ENCODE measurements at places on chromosomes 7 and 10.

DNA sequence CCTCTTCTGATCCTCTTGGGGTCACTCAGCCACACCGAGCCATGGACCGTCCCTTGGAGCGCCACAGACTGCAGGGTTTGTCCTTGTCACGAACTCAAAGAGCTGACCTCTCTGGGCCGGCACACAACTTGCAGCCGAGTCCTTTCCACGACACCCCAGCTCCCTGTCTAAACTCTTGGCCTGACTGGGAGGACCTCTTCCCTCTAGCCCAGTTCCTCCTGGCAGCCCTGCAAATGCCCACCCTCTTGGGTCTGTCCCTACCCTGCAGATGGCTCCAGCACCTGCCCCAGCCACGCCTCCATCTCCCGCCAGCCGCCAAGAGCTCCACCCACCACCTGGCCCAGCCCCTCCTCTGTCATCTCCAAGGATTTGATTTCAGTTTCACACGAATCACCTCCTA is 339.2 kb downstream of the DNAJB6 start:
- no peak for DNase-seq

- no peak for DNase-seq
Measured at GRCh38 chr10:45152726-45153125, 152.0 kb downstream of the ZNF22 start.

DNA sequence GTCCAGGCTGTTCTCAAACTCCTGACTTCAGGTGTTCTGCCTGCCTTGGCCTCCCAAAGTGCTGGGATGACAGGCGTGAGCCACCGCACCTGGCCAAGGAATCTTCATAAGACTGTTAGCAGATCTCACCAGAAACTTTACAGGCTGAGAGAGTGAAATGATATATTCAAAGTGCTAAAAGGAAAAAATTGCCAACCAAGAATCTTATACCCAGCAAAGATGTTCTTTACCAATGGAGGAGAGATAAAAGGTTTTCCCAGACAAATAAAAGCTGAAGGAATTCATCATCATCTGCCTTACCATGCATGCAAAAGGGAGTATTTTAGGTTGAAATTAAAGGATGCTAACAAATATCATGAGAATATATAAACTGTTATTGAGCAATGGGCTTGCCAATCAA is 23.6 kb downstream of the GIMAP7 start:
- DNase-seq, result no peak

GRCh38 chr7:54355842-54356241 is 186.3 kb upstream of the VSTM2A start:
- DNase-seq, result no peak

GRCh38 chr10:75899816-75900390 is 468.5 kb downstream of the LRMDA start:
- DNase-seq, result no peak

DNA sequence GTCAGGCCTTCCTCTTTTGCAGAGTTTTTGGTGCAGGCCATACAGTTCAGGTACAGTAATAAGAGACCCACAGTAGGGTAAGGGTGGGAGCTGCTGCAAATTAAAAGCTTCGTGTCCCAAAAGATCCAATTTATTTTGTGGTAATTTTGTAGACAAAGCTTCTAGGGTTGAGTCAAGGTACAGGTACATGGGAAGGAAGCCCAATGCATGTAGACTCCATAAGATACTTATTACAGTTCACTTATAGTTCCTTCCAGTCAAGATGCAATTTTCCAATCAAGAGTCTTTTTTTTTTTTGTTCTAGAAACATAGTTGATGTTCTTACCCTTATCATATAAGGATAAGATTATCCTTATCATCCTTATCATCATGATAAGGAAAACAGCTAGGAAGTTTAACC is at the start of gene TAS2R4:
TSS of gene TAS2R4 (plus strand) at position 301 of the 400 bp plus-strand sequence. CDS start 1,815 bp downstream, outside the sequence.
- DNase-seq, result no peak

DNA sequence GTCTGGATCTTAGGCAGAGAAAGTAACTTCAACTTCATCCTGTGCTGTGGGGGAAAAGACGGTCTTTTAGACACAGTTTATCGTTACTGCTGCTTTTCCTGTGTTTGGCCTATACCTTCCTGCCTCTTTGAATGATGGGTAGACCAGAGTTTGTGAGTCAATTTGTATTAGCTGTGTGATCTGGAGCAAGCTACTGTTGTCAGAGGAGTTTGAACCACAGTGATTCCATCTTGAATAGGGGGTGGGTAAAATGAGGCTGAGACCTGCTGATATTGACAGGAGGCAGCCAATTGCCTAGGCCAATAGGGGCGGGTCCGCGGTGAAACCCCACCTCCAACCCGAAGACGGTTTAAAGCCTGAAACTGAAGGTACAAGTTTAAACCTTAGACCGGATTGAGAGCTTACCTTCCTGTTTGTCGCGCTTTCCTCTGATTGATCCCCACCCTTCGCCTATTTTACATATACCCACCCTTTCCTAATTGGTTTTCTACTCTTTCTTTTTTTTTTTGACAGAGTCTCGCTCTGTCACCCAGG is 35.8 kb upstream of the EIF4H start:
- no peak for DNase-seq

DNA sequence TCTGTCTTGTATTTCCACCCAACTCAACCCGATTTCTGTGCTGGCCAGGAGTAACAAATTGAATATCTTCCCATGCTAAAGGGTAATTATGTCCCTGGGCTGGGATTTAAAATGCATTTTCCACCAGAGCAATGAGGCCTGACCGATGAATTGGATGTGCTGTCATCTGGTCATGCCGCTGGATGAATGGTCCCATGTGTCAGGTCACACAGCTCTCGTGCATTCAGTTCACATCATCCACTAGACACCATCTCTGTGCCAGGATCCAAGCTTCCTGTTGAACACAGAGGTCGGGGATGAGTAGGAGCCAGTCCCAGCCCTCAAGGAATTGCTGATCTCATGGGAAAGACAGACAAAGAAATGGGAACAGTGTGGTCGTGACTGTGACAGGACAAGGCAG is 200.8 kb downstream of the ADRA2A start:
- DNase-seq, result no peak

GRCh38 chr7:29170781-29171180 is 23.8 kb upstream of the CHN2 start:
- no peak for DNase-seq

GRCh38 chr7:155880721-155881120 is 68.5 kb upstream of the SHH start:
- no peak for DNase-seq

Measured in caudate nucleus (tissue), 63 donors.